ENCODE measurements at places on chromosomes 7 and 10.
A peak's percentile ranks its signal among the peaks of the same experiment; 100 is the strongest.

- no peak for DNase-seq
Observed at GRCh38 chr7:23018750-23019149, 4.8 kb upstream of the HYCC1 start.

DNA sequence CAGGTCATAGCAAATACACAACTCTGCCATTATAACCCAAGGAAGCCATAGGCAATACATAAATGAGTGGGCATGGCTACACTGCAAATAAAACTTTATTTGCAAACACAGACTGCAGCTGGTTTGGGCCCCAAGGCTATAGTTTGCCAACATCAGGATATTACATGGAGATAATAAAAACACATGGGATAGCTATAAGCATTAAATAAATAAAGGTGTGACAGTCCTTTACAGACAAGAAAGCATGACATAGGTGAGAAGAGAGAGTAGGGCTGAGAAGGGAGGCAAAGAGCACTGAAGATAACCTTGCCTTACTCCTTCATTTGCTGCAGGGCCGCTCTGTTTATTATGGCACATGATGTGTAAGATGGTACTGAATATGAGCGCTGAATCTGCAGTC, 135.1 kb upstream of the GHITM start:
- no peak for DNase-seq

DNA sequence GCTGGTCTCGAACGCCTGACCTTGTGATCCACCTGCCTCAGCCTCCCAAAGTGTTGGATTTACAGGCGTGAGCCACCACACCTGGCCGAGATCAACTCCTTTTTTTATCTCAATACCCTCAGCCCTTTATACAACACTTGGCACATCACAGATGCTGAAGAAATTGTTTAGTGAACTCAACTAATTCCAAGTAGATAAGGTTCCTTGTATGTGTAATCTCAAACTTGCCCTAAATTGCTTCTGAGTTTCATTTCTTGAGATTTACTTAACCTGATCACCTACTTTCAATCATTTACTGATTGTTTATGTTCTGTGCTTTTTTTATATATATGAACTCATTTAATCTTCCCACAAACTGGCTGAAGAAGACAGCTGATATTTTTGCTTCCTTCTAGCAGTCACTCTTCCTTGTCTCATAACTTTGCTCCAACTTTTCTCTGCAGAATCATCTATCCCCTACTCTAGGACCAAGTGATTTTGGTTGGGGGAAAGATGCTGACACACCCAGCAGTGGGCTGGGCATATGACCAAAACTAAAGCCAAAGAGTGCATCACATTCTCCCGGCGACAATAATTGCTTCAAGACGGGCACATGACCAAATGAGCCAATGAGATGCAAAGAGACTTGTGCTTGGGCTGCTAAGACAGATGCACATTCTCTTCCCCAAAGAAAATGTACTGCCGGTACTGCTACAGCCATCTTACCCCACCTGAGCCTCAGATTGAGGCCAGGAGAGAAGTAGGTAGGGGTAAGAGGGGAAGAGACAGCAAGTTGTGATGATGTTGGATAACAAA, 40.3 kb upstream of the ARID5B start:
- DNase-seq, result no peak

DNA sequence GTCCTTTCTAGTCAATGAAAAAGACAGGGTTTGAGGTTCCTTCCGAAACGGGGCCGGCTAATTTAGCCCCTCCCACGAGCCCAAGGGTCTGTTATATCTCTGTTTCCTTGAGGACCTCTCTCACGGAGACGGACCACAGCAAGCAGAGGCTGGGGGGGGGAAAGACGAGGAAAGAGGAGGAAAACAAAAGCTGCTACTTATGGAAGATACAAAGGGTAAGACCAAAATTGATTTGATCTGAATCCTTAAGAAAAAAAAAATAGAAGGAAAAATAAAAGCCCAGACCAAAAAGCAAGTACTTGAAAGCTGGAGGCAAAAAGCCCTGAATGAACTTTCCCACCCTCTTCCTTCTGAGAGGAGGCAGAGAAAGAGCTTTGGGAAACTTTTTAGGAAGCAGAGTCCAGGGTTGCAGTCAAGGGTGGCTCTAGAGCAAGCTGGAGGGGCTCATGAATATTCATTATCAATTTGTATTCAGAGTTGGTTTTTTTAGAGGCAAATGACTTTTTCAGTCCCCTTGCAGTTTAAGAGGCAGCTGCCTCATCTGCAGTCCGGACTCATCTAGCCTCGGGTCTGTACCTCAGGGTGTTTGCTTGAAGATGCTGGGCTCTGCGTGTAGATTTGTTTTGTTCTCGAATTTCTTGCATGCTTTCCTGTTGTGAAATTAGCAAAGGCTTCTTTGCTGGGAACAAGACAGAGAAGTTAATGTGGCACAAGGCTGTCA, at the start of gene ENTPD1:
Gene ENTPD1 (plus strand): TSS at position 123 of the 721 bp plus-strand sequence. CDS start 77 bp downstream, at position 200.
- DNase-seq, result peak; percentile 53

DNA sequence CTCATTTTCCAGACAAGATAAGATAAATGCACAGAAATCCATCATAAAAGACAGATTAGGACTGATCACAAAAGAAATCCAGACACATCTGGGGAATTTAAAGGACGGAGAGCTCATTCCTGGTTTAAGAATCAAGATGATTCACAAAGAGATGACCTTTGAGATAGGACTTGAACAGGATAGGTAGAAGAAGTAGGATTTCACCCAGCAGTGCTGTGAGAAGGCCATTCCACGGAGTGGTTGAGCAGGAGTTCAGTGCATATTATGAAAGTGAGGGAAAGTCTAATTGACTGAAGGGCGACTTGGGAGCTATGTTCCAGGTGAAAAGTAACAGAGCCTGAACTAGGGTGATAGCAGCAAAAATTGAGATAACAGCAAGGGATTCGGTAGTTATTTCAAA, 73.7 kb downstream of the GAD2 start:
- no peak for DNase-seq

GRCh38 chr10:63246356-63246755, 113.2 kb downstream of the NRBF2 start:
- DNase-seq, result no peak

DNA sequence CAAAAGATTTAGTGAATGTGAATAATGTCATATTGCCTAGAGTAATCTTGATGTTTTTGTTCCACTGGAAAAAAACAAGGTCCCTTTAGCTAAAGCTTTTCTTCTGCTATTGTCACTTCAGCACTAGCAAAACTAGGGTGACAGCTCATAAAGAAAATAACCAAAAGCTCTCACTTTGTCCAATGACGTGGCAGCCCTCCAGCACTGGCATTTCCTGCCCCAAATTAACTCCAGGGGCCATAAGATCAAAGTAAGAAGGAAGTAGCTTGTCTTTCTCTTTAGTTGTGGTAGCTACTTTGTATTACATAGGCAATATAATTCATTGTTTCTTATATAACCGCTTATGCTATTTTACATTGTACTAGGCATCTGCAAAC, 47.3 kb downstream of the LRRN3 start:
- peak; percentile 69 for DNase-seq

GRCh38 chr10:23065181-23065948, 30.0 kb upstream of the MSRB2 start:
- DNase-seq, result no peak

GRCh38 chr7:45068236-45069023, 20.3 kb downstream of the NACAD start:
- DNase-seq, result no peak

GRCh38 chr7:44394112-44394447, 68.7 kb upstream of the CAMK2B start:
- DNase-seq, result peak; percentile 20

GRCh38 chr7:150939052-150939451, 39.1 kb downstream of the KCNH2 start:
- peak; percentile 12 for DNase-seq

- no peak for DNase-seq
Observed at GRCh38 chr10:73946253-73947145, 35.6 kb downstream of the PLAU start.

- peak; percentile 86 for DNase-seq
Observed at GRCh38 chr7:130875265-130875741, 141.3 kb upstream of the KLF14 start.

- DNase-seq, result no peak
Observed at GRCh38 chr10:79393924-79394610, 46.8 kb downstream of the PPIF start.

- DNase-seq, result no peak
Observed at GRCh38 chr7:123415625-123416024, 118.8 kb downstream of the IQUB start.

DNA sequence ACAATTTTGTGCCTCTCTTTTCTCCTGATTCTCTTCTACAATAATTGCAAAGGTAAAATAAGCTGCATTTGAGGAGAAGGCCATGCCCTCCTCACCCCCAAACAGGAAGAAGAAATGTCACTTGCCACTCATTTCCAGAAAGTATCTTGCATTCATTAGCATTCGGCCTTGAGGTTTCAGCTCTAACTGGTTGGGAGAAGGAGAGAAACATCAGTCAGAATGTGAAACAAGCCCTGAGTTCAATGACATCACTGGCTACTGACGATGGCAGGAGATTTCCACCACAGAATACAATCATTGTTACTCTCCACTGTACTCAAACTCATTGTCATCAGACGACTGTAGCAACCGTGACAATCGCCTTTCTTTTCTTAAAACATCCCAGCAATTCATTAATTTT, 72.8 kb downstream of the PRKCQ start:
- DNase-seq, result no peak

DNA sequence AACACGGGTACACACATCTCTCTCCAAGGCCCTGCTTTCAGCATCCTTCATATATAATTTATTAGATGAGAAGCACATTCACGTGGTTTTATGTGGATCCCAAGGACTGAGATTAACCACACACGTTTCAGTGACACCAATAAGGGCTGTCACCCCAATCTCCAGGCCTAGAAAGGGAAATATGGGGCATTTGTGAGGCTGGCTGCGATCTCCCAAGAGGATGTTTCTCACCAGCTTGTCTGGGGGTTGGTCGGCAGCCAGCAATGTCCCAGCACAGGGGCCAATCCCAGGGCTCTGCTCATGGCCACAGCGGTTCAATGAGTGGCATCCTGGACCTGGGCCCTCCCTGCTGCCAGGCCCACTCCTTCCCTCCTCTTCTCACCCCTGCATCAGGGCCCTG, 115.5 kb downstream of the ITIH5 start:
- no peak for DNase-seq

- no peak for DNase-seq
Observed at GRCh38 chr7:50783303-50783702, 607 bp upstream of the GRB10 start.

DNA sequence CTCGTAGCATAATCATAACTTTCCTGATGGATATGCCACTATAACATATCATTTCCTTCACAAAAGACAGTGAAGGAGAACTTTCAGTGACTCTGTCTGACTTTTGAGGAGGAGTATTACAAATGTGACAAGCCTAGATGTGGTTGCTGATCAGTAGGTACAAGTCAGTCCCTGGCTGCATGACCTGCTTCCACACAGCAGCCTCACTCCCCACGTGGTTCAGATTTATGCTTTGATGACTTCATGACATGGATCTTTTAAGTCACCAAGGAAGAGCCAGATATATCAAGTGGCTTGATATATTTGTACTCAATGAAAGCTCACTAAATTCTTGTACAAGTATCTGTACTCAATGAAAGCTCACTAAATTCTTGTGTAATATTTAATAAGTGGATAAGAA, 50.9 kb upstream of the MKLN1 start:
- no peak for DNase-seq

- DNase-seq, result no peak
Observed at GRCh38 chr7:116367171-116367813, 132.2 kb upstream of the CAV2 start.

DNA sequence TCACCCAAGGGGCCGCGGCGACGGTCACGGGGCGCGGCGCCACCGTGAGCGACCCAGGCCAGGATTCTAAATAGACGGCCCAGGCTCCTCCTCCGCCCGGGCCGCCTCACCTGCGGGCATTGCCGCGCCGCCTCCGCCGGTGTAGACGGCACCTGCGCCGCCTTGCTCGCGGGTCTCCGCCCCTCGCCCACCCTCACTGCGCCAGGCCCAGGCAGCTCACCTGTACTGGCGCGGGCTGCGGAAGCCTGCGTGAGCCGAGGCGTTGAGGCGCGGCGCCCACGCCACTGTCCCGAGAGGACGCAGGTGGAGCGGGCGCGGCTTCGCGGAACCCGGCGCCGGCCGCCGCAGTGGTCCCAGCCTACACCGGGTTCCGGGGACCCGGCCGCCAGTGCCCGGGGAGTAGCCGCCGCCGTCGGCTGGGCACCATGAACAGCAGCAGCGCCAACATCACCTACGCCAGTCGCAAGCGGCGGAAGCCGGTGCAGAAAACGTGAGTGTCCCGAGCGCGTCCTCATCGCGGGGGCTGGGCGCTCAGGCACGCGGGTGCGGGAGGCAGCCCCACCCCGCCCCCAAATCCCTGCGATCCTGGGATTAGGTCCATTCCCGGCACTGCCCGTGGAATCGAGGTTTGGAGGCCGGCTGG, 509 bp downstream of the AHR start:
- DNase-seq, result no peak

DNA sequence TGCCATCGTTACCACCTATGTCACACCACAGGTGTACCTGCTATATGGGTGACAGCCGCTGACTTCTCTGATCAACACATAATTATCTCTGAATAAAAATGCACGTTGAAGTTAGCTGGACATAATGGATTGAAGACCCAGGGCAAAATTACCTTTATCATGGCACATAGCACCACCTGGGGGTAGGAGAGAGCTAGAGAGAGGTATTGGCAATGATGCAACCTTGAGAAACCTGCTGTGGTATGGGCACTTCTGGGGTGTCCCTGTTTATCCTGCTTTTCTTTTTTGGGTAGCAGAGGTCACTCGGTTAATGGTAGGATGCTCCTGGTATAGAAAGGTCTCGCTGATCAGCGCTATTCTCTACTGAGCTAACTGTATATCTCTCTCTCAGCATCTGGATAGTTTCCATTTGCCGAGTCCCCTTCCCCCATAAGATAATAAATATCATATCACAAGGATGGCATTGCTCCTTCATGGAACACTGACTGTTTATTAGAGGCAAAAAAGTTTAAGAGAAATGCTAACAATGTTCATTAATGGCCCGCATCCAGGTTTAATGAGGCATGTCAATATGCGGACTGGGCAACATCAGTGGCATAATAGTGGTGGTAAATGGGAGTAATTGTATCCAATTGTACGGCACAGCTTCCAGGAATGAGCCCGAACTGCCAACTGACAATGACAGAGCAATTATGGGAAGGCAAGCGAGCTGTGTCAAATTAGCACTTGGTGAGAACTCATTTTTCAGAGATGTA, 323.1 kb downstream of the TFEC start:
- DNase-seq, result no peak

- no peak for DNase-seq
Observed at GRCh38 chr10:30186371-30186875, 127.0 kb upstream of the JCAD start.

DNA sequence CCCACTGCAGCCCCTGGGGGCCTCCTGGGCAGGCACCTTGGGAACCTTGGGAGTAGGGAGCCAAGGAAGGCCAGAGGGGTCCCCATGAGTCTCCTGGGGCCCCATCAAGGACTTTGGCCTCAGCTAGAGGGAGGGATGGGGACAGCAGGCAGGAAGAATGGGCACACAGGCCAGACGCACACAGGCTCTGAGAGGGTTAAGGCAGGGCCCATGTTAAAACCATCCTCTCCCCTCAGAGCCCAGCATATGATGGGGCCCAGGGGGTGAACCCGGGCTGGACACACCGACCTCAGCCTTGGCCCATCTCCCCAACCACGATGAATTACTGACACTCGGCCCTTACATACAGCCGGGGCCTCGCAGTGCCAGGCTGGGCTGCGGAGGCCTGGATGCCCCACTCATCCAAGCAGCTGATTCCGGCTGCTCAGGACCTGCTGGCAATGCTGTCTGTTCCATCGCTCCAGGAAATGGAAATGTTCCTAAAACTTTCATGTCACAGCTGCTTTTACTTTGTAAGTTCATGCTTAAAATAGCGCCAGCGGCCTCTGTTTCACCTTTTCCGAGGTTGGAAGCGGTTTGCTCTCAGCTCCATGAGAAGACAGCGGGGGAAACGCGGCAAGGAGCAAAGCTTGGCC, 17.3 kb upstream of the INPP5A start:
- DNase-seq, result peak; percentile 38

Measured in islet precursor cell (in vitro differentiated cells).